Transverse colon (tissue), 4 donors: ENCODE measurements at places on chromosomes 12 and 14. TPM values are rescaled to one million over a fixed set of nuclear protein-coding genes. Genes with fewer than 3 reads are reported as not detected.

The TSPAN11 gene
- total RNA-seq = 1.5 TPM

The CCDC177 gene
- not detected for total RNA-seq

DNA sequence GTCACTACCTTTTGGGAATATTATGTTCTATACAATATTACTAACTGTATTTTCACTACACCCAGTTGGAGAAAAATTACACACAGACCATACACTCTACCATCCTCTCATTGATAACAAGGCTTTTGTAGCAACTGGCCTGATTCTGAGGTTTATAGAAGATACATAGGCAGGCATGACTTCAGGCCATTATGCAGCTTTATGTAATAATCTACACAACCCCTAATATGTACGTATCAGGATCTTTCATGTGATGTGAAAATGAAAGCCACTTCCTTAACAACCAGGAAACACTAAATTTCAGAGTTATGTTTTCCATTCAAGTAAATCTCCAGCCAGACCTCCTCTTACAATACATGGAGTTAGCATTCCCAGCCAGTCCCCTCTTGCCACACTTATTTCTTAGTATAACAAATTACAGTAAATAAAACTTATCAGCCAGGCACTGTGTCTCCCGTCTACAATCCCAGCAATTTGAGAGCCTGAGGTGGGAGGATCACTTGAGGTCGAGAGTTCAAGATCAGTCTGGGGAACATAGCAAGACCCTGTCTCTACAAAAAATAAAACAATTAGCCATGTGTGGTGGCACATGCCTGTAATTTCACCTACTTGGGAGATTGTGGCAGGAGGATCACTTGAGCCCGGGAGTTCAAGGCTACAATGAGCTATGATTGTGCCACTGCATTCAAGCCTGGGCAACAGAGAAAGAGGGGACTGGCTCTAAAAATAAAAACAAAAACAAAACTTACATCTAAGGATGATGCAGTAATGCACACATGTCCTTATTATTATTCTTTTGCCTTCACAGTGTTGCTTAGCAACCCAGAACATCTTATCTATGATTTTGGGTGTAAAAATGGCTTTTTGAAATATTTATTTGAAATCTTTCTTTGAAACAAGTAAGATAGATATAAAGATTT, 10.4 kb upstream of the OSBPL8 start:
- DNase-seq = no peak

DNA sequence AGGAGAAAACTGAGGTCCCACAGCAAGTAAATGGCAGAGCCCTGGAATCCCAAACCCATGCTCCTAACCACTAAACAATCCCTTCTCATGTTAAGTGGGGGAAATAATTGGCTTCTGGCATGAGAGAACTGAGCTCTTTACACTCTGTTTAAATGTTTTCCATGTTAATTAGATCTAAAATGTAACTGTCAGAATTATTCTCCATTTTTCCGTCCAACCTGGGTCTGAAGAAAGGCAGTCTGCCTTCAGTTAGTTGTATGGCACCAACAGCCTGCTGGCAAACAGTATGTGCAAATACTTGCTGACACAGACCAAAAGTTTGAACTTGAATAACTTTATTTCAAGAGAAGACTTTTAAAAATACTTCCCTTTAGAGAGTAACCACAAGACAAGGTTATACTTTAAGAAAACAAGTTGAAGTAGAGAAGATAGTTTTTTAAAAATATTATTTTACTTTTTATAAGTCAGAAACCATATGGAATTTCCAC, 59.7 kb downstream of the E2F7 start:
- no peak for DNase-seq

DNA sequence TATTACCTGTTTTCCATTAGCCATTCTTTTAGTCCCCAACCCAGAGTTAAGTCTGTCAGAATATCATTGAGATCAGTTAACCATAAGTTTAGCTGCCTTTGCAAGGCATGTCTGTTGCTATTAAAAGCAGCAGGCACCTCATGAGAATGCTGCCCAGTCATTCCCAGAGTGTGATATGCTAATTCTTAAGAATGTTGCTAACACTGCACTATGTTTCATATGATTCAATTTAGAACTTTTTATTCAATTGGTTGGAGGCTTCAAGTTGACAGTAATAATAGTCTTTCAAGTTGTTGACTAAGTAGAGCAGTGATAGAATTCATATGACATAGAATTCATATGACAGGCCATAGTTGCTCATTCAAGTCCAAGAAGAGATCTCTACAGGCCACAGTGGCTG, 292.3 kb downstream of the FUT8 start:
- no peak for DNase-seq

- DNase-seq = no peak
Measured at GRCh38 chr12:96570579-96570978, 81.2 kb downstream of the CFAP54 start.

DNA sequence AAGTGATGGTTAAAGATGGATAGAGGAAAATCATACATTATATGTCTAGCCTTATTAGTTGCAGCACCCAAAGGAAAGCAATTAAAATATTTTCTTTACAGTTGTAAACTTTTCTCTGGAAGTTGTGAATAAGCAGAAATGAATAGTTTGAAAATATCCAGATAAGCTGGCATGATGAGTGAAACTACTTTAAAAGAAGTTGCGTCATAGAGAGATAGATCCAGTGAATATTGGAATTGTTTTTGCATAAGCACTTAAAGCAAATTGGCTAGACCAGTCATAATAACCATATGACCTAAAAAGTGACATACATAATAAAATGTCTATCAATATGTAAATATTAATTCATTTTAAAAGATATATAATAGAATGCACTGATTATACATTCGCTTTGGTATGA, 132.1 kb downstream of the SOX5 start:
- DNase-seq = no peak

DNA sequence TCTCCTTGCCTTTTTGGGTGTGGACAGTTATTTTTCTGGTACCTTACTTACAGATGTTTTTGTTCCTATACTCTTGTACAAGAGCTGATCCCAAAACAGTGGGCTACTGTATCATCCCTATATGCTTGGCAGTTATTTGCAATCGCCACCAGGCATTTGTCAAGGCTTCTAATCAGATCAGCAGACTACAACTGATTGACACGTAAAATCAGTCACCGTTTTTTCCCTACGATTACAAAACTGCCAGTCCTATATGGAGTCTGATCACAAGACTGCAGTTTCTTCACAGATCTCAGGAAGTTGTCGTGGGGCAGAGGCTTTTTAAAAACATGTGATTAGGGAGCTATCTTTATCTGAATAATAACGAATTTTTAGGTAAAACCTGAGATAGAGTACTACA, 1.3 kb downstream of the LYSET start:
- DNase-seq = no peak

DNA sequence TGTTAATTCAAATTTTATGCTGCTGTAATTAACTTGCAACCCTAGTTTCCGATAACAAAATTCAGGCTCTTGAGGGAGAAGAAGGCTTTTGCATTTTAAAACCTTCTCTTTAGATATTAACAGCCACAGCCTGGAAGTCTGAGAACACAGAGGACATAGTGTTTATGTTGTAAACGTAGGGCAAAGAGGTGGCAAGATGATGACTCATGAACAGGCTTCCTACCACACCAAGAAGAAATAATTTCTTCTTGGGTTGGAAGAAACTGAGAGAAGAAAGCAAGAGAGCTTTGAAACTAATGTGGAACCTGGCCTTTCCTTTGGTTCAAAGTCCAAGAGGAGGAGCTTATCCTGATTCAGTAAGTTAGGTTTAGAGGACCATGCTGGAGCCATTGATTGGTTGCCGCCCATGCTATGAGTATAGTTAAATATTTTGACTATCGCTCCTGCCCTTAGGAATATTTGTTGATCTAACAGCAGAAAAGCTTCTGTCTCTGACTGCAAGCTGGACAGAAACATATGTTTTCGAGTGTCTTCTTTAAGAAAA, 31.8 kb downstream of the CCDC198 start:
- no peak for DNase-seq
